Activated naive CD4-positive, alpha-beta T cell treated with anti-CD3 and anti-CD28 coated beads, Interleukin-2, amount 50 U/mL, for 16 hours (primary cell): ENCODE measurements at places on chromosomes 1 and 21.

GRCh38 chr1:86703696-86704457, 499 bp upstream of the SH3GLB1 start:
- DNase-seq = no peak

GRCh38 chr1:92298213-92298572, 594 bp downstream of the GLMN start:
- no peak for DNase-seq

GRCh38 chr1:2558861-2559260, 2.7 kb downstream of the TNFRSF14 start:
- no peak for DNase-seq

DNA sequence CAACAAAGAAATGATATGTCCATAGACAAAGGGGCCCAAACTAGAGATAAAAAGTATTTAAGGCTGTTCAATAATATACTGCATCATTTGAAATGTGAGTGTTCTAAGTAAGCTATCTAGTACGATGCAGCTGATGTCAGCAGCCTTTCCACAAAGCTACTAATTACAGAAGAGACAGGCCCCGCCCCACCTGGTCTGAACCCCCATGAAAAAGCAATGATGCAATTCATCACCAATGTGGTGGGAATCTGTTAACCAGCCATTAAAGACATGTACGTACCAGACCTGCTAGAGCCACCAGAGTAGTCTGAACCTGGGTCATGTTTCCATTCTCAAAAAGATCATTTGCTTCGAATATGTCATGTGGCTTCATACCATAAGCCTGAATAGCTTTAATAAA, 25.1 kb downstream of the CNN3 start:
- DNase-seq = no peak
